ENCODE measurements at places on chromosomes 2 and 18.
A peak's percentile ranks its signal among the peaks of the same experiment; 100 is the strongest.

DNA sequence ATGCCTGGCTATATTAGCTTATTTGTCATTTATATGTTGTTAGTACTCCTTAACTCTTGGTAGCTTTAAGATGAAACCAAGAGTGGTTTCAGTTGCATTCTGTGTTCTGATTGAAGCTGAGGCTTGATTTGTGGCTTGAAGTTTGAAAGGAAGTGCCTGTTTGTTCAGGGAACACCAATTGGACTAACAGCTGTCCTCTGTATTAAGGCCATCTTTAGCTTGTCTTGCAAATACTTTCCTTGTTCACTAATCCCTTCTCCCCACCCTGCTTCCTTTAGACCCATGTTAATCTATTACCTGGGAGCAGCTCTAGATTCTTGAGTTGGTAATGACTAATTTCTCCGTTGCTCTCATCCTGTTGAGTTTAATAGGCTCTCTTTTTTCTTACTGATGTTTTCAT lies 13.4 kb downstream of the ITGA6 start:
- no peak for DNase-seq

DNA sequence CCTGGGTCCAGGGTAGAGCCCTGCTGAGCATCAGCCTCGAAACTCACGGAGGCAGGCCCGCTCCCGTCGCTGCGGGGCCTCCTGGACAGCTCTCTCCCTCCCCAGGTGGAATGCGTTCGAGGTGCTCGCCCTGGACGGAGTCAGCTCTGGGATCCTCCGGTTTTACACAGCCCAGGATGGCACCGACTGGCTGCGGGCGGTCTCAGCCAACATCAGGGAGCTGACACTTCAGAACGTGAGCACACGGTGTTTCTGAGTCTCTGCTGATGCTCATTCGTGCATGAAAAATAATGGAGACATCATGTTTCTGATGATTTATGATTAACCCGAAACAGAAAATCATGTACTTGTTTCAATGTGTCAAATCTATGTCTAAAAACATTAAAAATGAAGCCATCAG lies 175.5 kb upstream of the TPO start:
- no peak for DNase-seq

DNA sequence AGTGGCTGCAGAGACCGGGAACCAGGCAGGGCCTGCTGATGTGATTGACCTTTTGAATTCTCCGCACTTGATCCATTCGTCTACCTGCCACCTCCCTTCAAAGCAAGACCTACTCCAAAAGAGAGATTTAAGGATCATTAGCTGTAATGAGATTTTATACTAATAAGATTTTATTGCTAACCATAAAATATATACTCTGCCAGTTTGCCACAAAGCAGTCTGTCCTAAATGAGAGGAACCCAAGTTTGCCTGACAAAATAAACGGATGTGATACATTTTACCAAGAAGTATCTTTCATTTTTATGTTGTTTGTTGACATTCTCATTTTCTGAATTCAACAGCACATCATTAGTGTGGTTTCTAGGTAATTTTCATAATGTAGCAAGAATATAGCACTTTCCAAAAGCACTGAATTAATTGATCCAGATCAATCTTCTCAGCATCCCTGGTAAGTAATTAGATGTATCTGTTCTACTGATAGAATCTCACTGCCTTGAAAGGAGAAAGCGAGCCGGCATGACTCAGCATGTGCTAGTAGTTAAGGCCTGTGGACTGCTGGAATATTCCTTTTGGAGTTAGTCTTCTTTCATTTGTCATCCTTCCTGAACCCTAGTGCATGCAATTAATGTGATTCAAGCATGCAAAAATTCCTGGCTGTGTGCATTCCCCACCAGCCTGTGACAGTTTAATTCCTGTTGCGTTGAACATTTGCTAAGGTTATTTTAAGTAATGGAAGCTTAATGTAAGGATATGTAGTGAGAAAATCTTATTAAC lies 128.5 kb downstream of the ARL6IP6 start:
- no peak for DNase-seq

DNA sequence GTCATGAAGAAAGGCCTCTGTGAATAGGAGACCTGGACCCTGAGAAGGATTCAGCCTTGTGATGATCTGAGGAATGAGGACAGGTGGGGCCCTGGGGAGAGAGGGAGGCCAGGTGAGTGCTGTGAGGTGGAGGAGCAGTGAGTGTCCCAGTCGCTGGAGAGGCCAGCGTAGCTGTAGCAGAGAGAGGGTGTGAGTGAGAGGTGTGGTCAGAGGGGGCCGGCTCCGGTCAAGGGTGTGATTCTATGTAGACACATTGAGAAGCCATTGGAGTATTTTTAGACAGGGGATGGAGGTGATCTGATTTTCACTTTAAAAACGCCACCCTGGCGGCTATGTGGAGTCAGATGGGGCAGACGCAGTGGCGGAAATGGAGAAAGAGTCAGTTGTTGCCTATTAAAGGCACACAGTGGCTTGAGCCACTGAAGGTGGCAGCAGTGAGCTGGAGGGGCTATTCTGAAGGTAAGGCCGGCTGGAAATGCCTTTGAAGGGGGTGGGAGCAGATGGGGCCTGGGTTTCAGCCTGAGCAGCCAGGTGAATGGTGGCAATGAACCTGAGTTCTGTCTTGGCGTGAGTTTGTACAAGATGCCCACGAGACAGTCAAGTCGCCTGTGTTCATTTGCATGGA lies 55.6 kb downstream of the GREB1 start:
- no peak for DNase-seq

DNA sequence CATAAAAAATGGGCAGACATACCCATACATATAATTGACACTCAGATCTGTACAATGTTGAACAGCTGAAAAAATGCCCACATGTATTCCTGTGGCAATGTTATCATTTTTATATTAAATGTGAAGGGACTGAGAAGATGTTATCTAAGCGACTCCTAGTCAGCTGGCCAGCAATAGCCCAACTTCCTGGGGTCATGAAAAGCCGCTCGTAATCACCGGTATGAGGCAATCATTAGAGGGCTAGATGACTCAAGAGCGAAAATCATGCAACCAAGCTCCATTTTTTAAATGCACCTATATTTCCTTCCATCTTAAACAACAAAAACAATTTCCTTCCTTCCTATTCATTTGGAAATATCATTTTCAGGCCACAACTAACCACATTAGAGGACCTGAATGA lies 274.6 kb upstream of the CCDC68 start:
- no peak for DNase-seq

DNA sequence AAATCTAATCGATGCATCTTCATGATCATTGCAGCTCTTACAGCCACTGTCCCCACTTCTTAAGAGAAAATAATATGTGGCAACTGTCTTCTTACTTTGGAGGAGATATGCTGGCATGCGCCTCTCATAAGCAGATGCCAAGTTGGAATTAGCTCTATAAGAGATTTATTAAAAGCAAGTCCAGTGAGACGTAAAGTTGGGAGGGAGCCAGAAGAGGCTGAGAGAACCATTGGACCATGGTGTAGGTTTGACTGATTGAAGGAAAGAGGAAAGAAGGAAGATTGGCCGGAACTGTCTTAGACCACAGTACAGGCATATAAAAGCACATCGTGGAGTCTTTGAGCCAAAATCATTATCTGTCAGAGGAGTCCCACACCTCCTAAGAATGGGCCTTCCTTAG lies 265.7 kb upstream of the ZC3H15 start:
- no peak for DNase-seq

DNA sequence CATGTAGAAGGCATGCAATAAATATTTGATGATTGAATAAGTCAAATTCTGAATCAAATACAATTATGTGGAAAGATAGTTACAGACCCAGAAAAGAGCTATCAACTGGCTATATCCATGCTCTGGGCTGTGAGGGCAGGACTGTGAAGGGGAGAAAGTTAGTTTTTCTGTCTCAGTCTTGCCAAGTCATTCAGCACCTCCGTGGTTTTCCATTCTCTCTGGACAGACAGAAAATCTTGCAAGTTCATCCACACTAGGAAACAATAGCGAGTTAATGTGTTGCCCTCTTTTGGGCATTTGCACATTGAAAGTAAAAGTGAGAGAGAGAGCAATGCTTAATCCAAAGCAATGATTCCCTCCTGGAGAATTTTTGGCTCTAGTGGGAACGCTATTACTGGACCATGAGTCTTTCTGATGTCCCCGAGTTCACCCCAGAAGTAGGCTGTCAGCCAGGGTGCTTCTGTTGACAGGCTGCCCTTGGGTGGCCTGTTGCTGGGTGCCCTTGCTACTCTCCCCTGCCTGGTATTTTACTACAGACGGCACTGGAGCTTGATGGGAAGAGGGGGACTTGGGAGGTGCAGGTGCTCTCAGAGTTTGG lies 238.3 kb downstream of the LOXHD1 start:
- no peak for DNase-seq

DNA sequence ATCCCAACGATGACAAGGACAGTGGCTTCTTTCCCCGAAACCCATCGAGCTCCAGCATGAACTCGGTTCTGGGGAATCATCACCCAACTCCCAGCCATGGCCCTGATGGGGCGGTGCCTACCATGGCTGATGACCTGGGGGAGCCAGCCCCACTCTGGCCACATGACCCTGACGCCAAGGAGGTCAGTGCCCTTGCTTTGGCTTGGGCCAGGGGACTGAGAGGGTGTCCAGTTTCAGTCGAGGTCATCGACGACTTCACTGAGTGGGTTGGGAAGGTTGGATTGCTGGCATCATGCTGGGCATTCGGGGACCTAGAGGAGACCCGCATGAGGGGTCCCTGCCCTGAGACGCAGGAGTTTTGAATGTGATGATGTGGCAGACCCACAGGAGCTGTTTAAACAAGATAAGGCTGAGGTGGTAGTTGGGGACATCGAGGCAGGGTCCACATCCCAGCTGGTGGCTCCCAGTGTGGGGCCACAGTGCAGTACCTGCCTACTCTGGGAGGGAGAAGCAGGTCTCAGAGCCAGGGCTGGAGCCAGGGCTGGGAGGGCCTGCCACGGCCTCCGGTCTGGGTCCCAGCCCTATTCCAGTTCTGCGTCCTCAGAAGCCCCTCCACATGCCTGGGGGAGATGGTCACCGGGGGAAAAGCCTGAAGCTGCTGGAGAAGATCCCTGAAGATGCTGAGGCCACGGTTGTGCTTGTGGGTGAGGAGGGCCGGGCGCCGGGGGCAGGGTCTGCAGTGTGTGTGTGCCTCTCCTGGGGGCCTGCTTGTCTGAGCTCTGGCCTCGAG lies 6.0 kb downstream of the SLC4A3 start:
- no peak for DNase-seq

GRCh38 chr2:157933160-157933920 lies 57.2 kb upstream of the ACVR1 start:
- DNase-seq = no peak

GRCh38 chr2:137981112-137981656 lies 16.9 kb downstream of the HNMT start:
- DNase-seq = no peak

DNA sequence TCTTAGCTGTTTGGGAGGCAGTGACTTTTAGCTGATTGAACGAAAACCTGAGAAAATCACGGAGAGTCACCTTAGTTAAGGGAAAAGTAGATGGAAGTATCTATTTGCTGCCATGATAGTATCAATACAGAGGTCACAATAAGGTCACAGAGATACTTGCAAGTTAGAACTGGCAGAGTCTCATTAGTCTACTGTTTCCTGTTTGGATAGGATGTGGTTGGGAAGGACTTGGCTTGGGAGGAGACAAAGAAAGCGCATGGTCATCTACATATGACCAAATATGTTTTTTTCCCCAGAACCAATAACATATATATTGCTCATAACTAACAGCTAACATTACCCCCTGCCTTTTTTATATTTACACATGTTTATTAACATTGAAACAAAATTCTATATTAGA lies 78.4 kb upstream of the AQP4 start:
- no peak for DNase-seq

DNA sequence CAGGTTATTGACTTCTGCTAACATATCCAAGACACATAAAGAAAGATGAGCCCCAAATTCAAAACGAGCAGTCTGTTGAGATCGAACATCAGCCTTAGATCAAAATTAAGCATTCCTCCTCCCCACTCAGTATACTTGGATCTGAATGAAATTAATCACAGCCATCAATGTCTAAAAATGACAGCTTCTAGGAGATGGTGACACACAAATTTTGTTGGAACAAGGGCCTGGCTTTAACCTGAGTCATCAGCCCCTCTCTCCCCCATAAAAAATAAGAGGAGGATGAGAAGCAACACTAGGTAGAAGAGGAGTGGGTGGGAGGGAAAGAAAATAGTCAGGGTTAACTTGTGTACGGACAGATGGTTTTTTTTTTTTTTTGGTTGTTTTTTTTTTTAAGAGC lies 223.1 kb downstream of the EXOC6B start:
- DNase-seq = peak; percentile 64

DNA sequence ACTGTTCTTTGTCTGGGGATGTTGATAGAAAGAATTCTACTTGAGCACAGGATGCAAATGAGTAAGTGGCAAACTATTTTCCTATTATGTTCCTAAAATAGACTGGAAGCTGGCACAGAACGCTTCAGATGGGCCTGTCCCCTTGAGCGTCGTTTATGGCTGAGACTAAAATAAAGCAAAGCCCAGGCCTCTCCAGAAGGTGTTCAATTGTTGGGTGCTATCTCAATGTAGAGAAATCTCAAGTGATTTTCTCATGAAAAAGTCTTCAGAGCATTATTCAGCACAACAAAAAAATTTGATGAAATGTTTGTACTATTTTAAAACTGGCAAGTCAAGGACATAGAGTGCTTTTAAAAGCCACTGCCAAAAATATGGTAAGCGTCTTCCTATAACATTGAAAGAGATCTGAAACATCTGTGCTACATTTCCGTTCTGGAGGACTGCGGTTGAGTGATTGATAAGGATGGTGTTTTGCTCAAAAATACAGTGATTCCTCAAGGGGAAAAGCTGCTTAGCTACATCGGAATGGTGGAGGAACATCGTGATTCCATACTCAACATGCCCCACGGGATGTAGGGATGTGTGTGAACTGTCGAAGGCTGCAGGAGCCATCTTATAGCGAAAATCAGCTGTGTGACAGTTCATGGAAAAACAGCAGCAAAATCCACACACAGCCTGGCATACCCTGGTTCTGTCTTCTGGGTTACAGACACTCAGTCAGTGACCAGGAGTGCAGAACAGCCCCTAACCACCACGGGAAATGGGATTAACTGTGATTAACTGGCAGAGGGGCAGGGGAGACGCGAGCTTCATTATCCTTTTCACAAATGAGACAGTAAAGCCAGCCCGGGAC lies 10.4 kb upstream of the LRRFIP1 start:
- no peak for DNase-seq

GRCh38 chr2:188477564-188478103 lies 186.0 kb downstream of the GULP1 start:
- no peak for DNase-seq
